Hepatic stellate cell (primary cell): ENCODE measurements at places on chromosomes 3 and 15.

- no peak for DNase-seq
Observed at GRCh38 chr3:150751781-150752263, 11.1 kb downstream of the SIAH2 start.

- no peak for DNase-seq
Observed at GRCh38 chr3:81955878-81956277, 194.4 kb upstream of the GBE1 start.

DNA sequence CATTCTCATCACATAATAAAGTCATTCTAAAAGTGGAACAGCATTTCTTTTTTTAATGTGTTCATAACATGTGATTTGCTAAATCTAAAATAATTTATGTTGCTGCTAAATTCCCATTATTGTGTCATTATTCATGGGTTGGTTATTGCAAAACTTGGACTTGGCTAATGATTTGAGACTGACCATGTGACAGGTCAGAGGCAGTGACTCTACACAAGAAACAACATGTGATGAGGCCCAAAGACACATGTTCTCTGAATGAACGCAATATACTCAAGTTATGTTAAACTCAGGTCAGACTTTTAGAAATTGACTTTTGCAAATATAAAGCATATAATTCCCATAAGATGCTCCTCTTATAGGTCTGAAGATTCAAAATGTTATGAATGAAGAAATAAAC lies 566.1 kb downstream of the TBL1XR1 start:
- no peak for DNase-seq

GRCh38 chr3:54999811-55000210 lies 72.0 kb upstream of the LRTM1 start:
- DNase-seq, result no peak

- DNase-seq, result no peak
Observed at GRCh38 chr3:39202094-39202493, 9.7 kb upstream of the XIRP1 start.

DNA sequence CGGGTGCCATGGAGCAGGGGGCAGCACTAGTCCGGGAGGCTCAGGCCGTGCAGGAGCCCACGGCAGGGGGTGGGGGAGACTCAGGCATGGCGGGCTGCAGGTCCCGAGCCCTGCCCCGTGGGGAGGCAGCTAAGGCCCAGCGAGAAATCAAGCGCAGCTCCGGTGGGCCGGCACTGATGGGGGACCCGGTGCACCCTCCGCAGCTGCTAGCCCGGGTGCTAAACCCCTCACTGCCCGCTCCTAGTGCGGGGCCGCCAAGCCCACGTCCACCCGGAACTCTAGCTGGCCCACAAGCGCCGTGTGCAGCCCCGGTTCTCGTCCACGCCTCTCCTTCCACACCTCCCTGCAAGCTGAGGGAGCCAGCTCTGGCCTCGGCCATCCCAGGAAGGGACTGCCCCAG lies 49.6 kb upstream of the SOX14 start:
- no peak for DNase-seq

GRCh38 chr3:161142486-161142885 lies 37.3 kb upstream of the B3GALNT1 start:
- DNase-seq, result no peak

DNA sequence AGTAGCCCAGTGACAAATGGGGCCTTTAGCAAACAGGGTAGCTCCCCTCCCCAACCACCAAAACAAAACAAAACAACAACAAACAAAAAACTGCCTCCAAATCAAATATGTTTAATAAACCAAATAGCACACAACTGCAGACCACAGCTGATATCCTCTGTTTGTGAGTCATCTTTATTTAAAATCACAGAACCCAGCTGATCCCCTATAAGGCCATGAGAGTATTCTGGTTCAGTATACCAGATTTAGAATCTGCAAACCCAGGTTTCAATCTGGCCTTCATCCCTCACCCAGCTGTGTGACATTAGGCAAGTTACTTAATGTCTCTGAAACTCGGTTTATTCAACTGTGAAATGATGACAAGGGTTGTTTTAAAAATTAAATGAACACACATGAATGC lies 124.5 kb downstream of the SUCLG2 start:
- peak; percentile 11 for DNase-seq

- DNase-seq, result no peak
Observed at GRCh38 chr15:82943176-82943575, 9.3 kb downstream of the HOMER2 start.

- no peak for DNase-seq
Observed at GRCh38 chr15:57144448-57144847, 226.0 kb downstream of the TCF12 start.

GRCh38 chr3:52608337-52608736 lies 71.9 kb downstream of the UQCC5 start:
- no peak for DNase-seq
